PC-3 (cell line): ENCODE measurements at places on chromosomes 5 and 9. TPM values are rescaled to one million over a fixed set of nuclear protein-coding genes. Genes with fewer than 3 reads are reported as not detected.
A peak's percentile ranks its signal among the peaks of the same experiment; 100 is the strongest.

DNA sequence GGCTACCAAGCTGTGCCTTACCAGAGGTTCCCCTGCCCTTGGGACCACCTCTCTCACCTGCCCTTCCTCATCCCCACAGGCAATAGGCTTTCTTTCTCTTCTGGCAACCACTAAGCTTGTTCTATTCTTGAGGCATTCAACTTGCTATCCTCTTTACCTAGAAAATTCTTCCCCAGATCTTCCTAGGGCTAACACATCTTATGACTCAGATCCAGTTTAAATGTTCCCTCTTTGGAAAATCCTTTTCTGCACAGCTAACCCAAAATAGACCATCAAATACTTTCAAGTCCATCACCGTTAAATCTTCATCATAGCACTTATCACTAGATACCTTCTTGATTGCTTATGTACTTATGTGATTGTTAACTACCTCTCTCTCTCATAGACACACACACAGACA, 93.7 kb downstream of the ENC1 start:
- H3K27ac ChIP-seq = no peak overlapping the region
- H3K27me3 ChIP-seq = no peaks in the 10 kb centered on the region
- peaks cover 37% of the 10 kb centered on the region for H3K4me1 ChIP-seq
- H3K36me3 ChIP-seq = no peaks in the 10 kb centered on the region
- DNase-seq = peak; percentile 54

GRCh38 chr9:91037511-91038482, 236.2 kb downstream of the SYK start:
- peaks cover 27% of the 10 kb centered on the region for H3K4me1 ChIP-seq
- DNase-seq = peak; percentile 67
- H3K4me3 ChIP-seq = no peak overlapping the region; the same call in 1 of the 2 replicates
- no peaks in the 10 kb centered on the region for H3K27me3 ChIP-seq
- H3K27ac ChIP-seq = peak overlapping the region; percentile 88
- H3K36me3 ChIP-seq = no peaks in the 10 kb centered on the region

GRCh38 chr9:95048225-95049087, 269.1 kb downstream of the FANCC start:
- peak; percentile 49 for DNase-seq
- H3K4me3 ChIP-seq = peak overlapping the region; percentile 92
- peaks cover 21% of the 10 kb centered on the region for H3K4me1 ChIP-seq
- no peaks in the 10 kb centered on the region for H3K27me3 ChIP-seq

DNA sequence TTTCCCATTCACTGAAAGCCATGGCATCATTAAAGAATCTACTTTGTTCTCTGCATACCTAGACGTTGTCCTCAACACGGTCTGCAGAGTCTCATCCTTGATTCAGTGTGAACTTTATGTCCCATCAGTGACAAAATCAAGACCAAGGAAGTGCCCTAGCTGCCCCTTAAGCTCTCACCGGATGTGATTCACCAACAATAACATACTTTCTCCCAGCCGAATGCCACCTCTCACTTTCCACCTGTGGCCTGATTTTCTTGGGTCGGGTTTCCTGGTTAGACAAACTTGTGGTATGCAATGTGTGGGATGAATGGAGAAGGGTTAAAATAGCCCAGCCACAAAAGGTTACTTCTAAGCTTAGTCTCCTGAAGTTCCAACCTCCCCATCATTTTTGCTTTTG, 145.3 kb upstream of the PAPPA start:
- H3K4me3 ChIP-seq = no peak overlapping the region
- H3K27ac ChIP-seq = peak overlapping the region; percentile 23; the same call in 1 of the 2 replicates
- no peaks in the 10 kb centered on the region for H3K27me3 ChIP-seq
- peaks cover 22% of the 10 kb centered on the region for H3K4me1 ChIP-seq
- no peaks in the 10 kb centered on the region for H3K36me3 ChIP-seq

DNA sequence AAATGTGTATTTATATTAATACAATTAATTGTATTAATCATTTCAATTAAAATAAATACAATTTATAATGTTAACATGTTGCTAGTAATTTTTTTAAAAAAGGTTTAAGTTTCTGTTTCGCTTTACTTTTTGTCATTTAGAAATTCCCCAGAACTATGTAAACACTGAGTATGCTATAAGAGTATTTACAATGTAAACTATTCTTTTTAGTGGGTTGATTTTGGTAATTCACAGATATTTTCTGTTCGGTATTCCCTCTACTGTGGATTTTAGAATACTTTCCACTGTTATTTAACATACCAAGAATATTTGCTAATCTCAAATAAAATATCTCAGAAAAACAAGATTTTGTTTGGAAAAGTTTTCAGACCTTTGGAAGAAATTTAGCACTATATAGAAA, 1564.4 kb downstream of the EFNA5 start:
- H3K4me1 ChIP-seq = no peaks in the 10 kb centered on the region
- H3K27me3 ChIP-seq = no peaks in the 10 kb centered on the region
- H3K4me3 ChIP-seq = no peak overlapping the region
- H3K36me3 ChIP-seq = no peaks in the 10 kb centered on the region

ACTBL2 gene
- total RNA-seq = 0.11 and 0.12 TPM in 2 replicates

SMIM33 gene
- not detected in 2 replicates for total RNA-seq

NEUROG1 gene
- not detected in 2 replicates for total RNA-seq

SIT1 gene
- not detected in 2 replicates for total RNA-seq

IFNA21 gene
- total RNA-seq = not detected in 2 replicates

PTGES gene
- total RNA-seq = 21.0 and 26.8 TPM in 2 replicates

LHX6 gene
- 11.1 and 16.5 TPM in 2 replicates for total RNA-seq
